ENCODE measurements at places on chromosomes 5 and 9.

- DNase-seq: no peak
Observed at GRCh38 chr5:95669985-95670384, 12.8 kb downstream of the SPATA9 start.

GRCh38 chr9:107358986-107359385 lies 75.9 kb downstream of the RAD23B start:
- no peak for DNase-seq

DNA sequence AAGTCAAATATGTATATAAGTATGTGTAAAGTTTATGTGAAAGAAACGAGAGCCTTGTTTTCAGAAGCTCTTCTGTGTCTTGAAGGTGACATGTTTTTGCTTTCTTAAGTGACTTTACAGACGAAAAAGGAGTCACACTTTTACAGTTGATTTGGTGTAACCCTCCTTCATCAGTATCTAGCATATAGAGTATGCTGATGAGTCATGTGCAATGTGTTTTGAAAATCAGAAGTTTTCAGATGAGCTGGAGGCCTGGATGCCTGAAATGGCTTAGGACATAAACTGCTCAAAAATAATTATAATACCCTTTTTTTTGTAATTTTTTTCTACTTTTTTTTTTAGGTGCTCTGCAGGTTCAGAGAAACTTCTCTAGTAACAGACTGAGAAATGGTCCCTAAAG lies 209.5 kb downstream of the CD180 start:
- DNase-seq: no peak

- no peak for DNase-seq
Observed at GRCh38 chr5:40616781-40617180, 62.9 kb upstream of the PTGER4 start.

DNA sequence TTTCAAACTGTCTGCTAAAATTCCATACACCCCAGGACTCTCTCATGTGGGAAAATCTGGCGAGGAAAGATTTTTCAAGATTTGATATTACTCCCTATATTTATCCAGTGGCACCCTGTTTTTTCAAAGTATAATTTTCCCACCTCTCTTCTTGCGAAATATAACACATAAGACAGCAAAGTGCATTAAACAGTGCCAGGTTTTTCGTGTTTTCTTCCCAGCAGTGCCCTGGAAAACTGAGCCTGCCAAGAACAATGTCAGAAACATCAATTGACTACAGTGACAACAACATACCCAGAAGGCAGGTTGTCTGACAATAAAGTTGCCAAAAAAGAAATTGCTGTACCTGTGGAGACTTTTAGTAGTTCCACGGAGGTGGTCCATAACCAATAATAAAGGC lies 545.0 kb upstream of the ZNF608 start:
- DNase-seq: no peak

- DNase-seq: no peak
Observed at GRCh38 chr5:74205767-74206578, 434.6 kb downstream of the ENC1 start.

- no peak for DNase-seq
Observed at GRCh38 chr5:167710444-167711073, 580.9 kb upstream of the WWC1 start.

GRCh38 chr9:36450110-36450732 lies 50.2 kb upstream of the RNF38 start:
- peak; percentile 45 for DNase-seq

DNA sequence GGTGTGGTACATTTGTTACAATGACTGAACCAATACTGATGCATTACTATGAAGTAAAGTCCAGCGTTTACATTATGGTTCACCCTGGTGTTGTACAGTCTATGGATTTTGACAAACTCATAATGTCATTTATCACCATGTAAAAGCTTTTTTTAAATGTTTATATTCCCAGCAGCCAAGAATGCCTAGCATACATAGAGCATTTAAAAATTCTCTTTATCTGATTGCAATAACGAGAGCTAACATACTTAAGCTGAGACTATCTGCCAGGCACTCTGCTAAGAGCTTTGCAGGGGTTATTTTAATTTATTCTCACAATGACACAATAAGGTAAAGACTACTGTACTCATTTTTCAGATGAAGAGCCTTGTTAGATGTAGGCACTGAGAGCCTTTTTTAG lies 24.1 kb downstream of the PRDM6 start:
- no peak for DNase-seq

GRCh38 chr5:179759581-179760551 lies 27.2 kb downstream of the MAML1 start:
- no peak for DNase-seq

GRCh38 chr5:146851133-146851532 lies 27.4 kb downstream of the PPP2R2B start:
- DNase-seq: no peak

DNA sequence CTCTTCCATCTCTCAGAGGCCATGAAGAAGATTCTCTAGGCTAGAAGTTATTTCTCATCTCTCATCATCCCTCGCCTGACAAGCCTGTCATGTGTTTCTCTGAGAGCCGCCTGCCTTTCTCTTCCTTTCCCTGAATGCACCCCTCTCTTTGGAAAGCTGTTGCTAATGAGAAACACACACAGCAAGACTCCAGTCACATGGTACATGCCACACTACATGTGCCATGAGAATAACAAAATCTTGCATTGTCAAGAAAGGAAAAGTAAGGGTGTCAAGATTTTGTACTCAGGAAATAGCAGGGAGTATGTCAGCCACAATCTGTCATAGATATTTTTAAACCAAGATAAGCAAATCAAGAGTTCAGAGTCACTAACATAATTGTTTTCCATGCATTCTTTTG lies 8.9 kb downstream of the AGXT2 start:
- DNase-seq: no peak

- no peak for DNase-seq
Observed at GRCh38 chr5:98977723-98978122, 48.9 kb upstream of the CHD1 start.

DNA sequence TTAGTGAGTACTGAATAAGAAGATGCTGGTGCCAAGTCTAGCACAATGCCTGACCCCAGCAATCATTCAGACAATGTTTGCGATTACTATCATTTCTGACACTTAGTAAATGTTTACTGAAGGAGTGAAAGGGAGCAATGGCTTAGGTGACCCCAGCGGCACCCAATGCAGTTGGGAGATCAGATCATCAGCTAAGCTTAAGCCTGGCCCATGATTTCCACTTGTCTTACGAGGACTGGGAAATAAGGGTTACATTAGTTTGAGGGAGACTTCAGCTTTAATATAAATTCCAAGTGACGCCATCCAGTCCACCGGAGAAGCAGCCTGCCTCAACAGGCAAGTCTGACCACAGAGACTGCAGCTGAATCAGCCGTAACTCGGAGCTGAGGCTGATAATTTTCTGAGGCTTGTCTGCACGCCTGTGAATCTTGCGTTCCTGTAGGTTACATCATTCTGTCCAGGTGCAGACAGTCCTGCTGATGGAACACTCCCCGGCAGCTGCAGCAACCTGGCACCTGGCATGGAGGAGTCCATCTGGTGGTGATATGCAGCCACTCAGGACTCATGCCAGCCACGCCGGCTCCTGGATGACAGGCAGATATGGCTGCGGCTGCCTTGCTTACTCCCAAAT lies 34.9 kb upstream of the FGF1 start:
- DNase-seq: no peak

- no peak for DNase-seq
Observed at GRCh38 chr9:603126-603525, 238.4 kb upstream of the DMRT1 start.

GRCh38 chr9:138014563-138014945 lies 137.0 kb downstream of the CACNA1B start:
- DNase-seq: no peak

DNA sequence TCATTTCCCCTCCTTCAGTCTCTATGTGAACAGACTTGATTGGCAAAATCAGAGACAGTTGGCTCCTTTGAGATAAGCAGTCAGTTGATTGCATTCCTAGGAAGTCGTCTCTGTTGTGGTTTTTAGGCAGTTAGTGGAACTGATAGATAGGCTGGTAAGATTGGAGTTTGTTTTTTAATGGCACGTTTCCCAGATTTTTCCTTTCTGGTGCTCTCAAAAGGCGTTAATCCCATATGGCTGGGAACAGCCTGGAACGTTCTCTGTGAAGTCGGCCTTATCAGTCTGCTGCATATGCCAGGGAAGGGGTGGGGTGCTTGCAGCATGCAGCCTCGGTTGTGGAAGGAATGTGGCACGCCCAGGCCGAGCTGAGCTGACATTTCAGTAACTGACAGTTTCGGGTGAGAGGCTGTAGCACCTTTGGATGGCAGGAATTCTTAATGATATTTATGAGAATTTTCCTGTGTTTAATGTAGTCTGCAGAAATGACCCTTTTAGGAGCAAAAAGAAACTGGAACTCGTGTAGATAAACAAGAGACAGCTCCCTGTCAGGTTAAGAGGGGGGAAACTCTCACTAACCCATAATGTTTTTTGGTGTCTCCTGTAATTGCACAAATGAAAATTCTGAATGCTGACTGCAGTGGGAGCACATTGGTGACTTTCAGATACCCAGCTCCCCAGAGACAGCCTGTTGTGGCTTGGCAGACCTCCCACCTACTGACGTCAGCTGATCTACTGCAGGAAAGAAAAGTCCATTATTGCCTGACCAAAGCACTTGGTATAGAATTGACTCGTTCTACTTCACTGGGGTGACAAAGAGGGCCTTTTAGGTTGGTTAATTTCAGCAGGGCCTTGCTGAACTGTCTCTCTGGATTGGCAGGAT lies 6.3 kb downstream of the SPTAN1 start:
- DNase-seq: peak; percentile 54

- DNase-seq: peak; percentile 19
Observed at GRCh38 chr5:39948867-39949468, 524.2 kb upstream of the DAB2 start.

DNA sequence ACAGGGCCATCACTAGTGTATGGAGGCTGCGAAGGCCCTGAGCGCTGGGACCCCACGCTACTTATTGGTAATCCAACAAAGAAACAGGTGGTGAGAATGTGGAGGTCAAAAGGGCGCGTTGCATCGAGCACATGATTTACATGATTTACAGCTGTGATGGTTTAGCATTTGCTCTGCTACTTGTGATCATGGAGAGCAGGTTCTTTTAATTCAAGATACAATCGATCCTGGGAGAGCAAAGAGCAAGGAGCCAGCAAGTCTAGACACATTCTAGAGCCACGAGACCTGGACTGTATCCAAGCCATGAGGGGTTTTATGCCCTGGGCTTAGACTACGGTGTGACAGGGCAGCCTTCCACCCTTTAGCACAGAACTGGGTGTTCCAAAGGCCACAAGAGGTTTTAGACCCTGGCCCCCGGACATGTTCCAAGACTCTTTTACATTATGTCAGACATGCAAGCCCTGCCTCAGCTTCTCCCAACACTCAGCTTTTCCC lies 47.0 kb upstream of the CLK4 start:
- DNase-seq: no peak

- no peak for DNase-seq
Observed at GRCh38 chr9:134029248-134030226, 4.3 kb downstream of the BRD3OS start.

DNA sequence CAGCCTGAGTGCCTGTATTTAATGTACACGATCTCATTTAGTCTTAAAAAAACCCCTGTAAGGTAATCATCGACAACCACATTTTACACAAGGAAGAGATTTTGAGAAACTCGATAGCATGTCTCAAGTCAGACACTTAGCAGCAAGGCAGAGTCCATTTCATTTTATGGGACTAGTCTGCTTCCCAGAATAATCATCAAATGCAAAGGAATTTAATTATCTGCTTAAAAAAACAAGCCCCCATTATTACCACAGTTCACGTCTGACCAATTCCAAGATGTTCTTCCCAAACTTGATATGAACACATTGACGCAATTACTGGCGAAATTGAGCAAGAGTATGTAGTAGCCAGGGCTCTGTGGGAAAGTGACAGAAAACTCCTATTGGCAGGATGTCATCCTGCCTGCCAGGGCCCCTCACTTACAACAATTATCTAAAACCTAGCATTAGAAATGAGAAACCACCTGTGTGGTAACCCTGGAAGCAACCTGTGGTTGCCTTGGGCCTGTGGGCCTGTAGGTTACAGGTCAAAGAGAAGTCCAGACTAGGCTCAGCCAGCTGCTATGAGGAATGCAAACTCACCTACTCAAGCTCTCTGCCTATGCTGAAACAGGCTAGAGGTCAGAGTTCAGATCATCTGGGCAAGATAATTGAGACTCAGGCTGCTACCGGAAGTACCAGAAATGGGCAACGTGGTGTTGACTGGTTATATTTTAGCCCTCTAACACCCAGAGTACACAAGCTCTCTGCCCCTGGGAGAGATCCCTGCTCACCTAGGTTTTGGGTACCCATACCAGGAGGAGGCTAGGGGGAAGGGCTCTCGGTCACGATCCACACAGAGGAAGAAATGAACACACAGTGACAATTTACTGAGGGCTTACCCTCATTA lies 1.6 kb downstream of the B4GALT1 start:
- DNase-seq: peak; percentile 79

GRCh38 chr9:77210116-77210515 lies 32.8 kb downstream of the VPS13A start:
- no peak for DNase-seq

Data from HuH-7.5 (cell line).